ENCODE measurements at places on chromosomes 2 and 18.

DNA sequence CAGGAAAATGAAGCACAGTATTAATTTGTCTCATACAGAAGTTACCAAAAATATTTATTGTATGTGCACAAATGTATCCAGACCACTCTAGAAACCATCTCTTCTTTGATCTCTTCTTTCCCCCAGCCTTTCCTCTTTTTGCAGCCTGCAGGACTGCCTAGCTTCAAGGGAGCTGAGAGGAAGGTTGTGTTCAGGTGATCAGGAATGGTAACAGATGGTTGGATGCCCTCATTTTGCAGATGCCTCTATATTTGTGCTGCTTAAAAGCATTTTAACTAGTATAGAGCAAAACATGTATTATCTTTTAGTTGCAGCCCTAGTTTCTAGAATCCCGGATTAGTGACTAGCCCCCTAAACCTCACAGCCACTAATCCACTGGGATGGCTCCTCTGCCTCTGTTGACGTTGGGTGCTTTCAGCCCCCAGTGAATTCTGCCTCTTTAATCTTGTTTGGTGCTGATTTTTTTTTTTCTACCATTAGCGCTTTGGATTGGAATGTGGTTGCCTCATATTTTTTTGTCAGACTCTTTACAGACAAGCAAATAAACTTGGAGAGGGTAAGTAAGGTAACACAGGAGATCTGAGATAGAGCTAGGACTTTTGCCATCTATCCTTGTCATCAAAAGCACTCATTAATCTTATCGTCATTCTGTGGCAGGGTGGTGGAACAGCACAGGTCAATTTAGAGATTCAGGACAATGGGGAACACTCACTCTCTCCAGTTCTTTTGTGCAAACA, 103.8 kb upstream of the NDUFV2 start:
- no peaks in the 10 kb centered on the region for H3K4me1 ChIP-seq
- peaks cover 77% of the 10 kb centered on the region for H3K27me3 ChIP-seq
- H3K36me3 ChIP-seq, result no peaks in the 10 kb centered on the region
- no peak for DNase-seq
- H3K27ac ChIP-seq, result no peak overlapping the region
- H3K4me3 ChIP-seq, result no peak overlapping the region

DNA sequence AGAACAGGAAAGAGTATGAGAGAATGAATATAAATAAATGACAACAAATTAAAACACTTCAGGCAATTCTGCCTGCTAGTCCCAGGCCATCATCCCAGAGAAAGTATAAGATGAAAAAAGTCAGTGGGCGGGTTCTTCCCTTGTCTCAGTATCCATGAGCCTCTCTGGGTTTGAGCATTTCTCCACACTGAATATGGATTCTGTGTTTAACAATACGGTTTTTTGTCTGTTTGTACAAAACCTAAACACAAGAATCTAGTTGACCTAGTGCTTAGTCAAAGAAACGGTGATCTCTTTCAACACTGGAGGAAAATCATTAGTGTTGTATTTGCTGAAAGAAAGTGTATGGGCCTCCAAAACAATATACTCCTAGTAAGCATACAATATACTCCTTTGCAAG, 10.0 kb downstream of the SUCLG1 start:
- no peak for DNase-seq
- no peak overlapping the region for H3K4me3 ChIP-seq
- H3K27me3 ChIP-seq, result no peaks in the 10 kb centered on the region
- H3K27ac ChIP-seq, result no peak overlapping the region

DNA sequence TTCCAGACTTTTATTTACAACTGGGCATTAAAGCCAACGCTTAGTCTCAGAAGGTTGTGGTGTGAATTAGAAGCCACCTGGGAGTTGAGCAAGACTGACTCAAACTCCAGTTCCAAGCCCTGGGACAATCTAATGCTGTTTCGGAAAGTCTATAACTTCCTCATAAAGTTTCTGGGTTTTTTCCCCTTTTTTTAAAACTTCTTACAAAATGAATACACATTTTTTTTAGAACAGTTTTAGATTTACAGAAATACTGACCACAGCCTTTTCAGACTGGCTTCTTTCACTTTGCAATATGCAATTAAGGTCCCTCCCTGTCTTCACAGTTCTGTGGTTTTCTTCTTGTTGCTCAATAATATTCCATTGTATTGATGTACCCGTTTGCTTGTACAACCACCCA, 115.9 kb upstream of the TWIST2 start:
- no peak overlapping the region for H3K27ac ChIP-seq
- DNase-seq, result no peak
- no peak overlapping the region for H3K4me3 ChIP-seq
- no peaks in the 10 kb centered on the region for H3K36me3 ChIP-seq
- H3K27me3 ChIP-seq, result peaks cover 45% of the 10 kb centered on the region

- no peaks in the 10 kb centered on the region for H3K27me3 ChIP-seq
- peaks cover 23% of the 10 kb centered on the region for H3K36me3 ChIP-seq
- H3K4me3 ChIP-seq, result peak overlapping the region; percentile 98
- H3K27ac ChIP-seq, result peak overlapping the region; percentile 97
Observed at GRCh38 chr2:200962811-200963123, 693 bp downstream of the ORC2 start.

GRCh38 chr2:235829726-235830125, 335.9 kb downstream of the AGAP1 start:
- no peak overlapping the region for H3K27ac ChIP-seq
- no peak overlapping the region for H3K4me3 ChIP-seq
- H3K36me3 ChIP-seq, result peaks cover under 1% of the 10 kb centered on the region
- H3K4me1 ChIP-seq, result peaks cover 6% of the 10 kb centered on the region
- no peaks in the 10 kb centered on the region for H3K27me3 ChIP-seq
- DNase-seq, result no peak

DNA sequence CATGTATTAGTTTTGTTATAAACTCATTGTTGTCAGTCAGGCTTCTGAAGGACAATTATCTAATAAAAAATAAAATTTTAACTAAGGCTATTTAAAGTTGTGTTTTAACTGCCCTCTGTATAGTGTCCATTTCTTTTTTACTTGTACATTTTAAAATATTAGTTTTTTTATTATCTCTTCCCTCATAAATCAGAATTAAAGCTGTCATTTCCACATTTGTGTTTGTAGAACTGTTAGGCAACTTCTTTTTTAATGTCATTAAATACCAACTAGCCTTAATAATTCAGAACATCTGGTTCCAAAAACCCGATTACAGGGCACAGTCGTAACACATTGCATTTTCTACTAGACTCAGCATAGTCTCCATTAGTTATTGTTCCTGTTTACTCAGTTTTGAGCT, 1749.0 kb upstream of the CELF4 start:
- DNase-seq, result no peak
- peaks cover 2% of the 10 kb centered on the region for H3K36me3 ChIP-seq
- H3K27ac ChIP-seq, result no peak overlapping the region
- H3K4me1 ChIP-seq, result no peaks in the 10 kb centered on the region

DNA sequence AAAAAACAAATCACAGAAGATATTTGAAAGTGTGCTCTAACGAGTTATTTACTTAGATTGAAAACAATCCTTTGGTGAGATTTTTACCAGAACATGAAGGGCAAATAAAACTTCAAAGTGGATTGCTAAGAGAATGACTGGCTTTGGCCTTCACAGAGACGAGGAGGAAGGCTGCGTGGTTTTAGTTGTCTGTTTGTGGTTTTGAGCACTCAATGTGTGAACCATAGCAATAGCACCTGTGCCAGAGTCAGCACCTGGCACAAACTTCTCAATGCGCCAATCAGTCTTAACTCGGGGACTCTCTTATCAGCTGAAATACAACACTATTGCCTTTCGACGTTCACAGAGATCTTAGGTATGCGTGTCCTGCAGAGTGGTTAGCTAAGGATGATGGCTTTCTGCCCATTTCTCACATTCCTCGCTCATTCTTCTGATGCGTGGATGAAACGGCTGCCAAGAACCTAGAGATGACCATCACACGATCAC, 70.0 kb downstream of the MBP start:
- peak overlapping the region; percentile 99 for H3K27ac ChIP-seq
- H3K27me3 ChIP-seq, result no peaks in the 10 kb centered on the region
- peaks cover 80% of the 10 kb centered on the region for H3K4me1 ChIP-seq

DNA sequence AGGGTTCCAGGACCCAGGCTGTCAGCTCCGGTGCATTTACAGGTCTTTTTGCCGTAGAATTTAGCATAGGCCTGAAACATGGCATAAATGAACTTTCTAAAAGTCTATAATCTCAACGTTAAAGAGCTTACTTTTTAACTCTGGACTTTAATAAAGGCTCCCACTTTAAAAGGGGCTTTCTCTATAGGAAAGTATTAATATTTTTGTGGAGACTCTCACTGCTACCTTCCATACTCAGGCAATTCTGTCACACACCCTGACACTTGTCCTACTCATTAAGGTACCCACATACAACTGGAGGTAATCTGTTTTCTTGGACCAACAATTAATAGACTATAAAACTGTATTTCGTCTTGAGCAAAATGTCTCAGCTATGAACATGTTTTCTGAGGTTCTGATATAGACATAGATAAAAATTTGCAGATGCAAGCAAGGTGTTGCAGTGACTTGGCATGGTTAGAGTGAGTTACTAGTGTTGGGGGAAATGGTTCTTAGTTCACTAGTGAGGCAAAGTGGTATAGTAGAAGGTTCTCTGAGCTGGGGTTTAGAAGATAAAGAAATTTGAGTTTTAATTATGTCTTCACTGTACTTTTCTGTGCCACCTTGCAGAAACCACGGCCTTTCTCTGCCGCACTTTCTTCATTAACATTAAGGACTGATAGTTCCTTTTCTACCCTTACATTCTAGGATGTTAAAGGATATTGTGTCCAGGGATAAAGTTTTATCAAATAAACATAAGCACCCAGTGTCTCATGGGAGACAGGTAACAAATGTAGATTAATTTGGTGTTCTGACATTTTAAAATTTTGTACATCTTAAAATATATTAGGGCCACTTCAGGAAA, 10.8 kb upstream of the NR4A2 start:
- no peaks in the 10 kb centered on the region for H3K27me3 ChIP-seq
- peaks cover 13% of the 10 kb centered on the region for H3K4me1 ChIP-seq
- no peak for DNase-seq
- peak overlapping the region; percentile 93 for H3K4me3 ChIP-seq
- H3K36me3 ChIP-seq, result peaks cover 16% of the 10 kb centered on the region
- peak overlapping the region; percentile 95 for H3K27ac ChIP-seq

- no peak overlapping the region for H3K27ac ChIP-seq
- H3K4me3 ChIP-seq, result no peak overlapping the region
- peaks cover 12% of the 10 kb centered on the region for H3K4me1 ChIP-seq
- DNase-seq, result no peak
- H3K36me3 ChIP-seq, result no peaks in the 10 kb centered on the region
Observed at GRCh38 chr2:12303181-12304030, 413.3 kb upstream of the TRIB2 start.

DNA sequence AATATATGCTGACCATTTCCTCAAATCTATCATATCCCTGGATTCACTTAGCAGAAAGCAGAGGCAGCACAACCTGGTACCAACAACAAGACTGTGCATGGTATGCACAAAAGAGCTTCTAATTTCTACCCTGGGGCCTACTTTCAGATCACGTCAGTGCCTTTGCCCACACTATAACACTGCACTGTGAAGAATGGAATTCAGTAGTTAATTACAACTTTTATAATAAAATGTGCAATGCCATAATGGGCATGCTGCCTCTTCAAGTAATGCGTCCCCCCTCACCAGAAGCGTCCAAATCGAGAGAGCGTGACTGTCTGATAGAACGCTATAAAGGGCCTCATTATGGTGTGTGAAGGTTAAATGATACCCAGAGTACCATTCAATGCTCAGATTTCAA, 328.1 kb upstream of the PKDCC start:
- H3K4me3 ChIP-seq, result no peak overlapping the region
- H3K27me3 ChIP-seq, result no peaks in the 10 kb centered on the region
- H3K27ac ChIP-seq, result no peak overlapping the region
- DNase-seq, result no peak

DNA sequence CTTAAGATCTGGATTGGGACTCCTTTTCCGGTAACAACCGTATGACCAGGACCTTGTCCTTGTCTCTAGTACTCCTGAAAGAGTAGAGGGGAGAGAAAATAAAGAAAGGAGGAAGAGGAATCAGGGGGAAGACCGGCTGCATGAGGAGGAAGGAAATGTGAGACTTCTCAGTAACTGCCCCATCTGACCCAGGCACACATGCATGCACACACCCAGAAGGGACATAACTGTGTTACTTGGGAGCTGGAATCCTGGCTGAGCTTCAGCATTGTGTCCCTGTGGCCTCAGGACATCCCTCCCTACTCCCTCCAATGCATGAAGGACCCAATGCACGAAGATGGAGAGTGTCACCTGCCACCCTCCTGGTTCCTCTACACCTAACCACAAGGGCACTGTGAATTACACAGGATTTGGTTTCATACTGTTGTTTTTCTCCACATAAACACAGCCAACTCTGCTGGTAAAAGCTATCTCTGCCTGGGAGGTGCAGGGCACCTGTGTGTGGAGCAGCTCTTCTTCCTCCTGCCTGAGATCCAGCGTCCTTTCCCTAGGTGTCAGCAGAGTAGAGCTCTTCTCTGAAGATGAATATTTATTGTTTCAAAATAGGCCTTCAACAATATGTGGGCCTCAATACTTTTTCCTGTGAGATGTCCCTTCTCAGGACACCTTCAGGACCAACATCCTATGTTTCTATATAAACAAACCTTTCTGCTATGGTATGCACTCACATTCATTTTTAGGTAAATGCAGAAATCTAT, 574.1 kb upstream of the ID2 start:
- no peak overlapping the region for H3K4me3 ChIP-seq
- DNase-seq, result no peak
- H3K36me3 ChIP-seq, result no peaks in the 10 kb centered on the region
- peaks cover 9% of the 10 kb centered on the region for H3K4me1 ChIP-seq
- no peak overlapping the region for H3K27ac ChIP-seq

- H3K36me3 ChIP-seq, result no peaks in the 10 kb centered on the region
- H3K4me1 ChIP-seq, result no peaks in the 10 kb centered on the region
- DNase-seq, result no peak
- H3K27me3 ChIP-seq, result no peaks in the 10 kb centered on the region
Observed at GRCh38 chr18:28284132-28284531, 107.2 kb upstream of the CDH2 start.

GRCh38 chr18:22552254-22552653, 134.5 kb upstream of the CTAGE1 start:
- peaks cover 10% of the 10 kb centered on the region for H3K27me3 ChIP-seq
- H3K27ac ChIP-seq, result no peak overlapping the region
- no peaks in the 10 kb centered on the region for H3K36me3 ChIP-seq
- H3K4me1 ChIP-seq, result no peaks in the 10 kb centered on the region
- H3K4me3 ChIP-seq, result no peak overlapping the region
- no peak for DNase-seq

DNA sequence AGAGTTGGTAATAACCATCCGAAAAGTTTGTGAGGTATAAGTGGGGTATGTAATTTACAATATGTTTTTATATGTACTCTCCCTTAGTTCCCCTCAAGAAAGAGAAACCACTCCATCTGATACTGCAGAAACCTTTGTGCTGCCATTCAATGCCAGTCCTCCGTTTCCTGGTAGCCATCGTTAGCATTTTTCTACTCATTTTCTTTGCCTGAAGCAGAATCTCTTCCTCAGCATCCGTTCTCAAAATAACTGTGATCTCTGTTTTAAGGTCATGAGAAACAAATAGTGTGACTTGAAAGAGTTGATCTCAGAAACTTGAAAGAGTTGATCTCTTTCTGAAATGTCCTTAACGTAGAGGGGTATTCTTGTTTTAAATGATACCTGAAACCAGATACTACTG, 996 bp downstream of the PTCD3 start:
- no peaks in the 10 kb centered on the region for H3K27me3 ChIP-seq
- H3K4me1 ChIP-seq, result peaks cover 63% of the 10 kb centered on the region
- H3K27ac ChIP-seq, result peak overlapping the region; percentile 95
- no peak for DNase-seq

Data from central memory CD8-positive, alpha-beta T cell (primary cell).